ENCODE measurements at places on chromosomes 5 and 9. TPM values are rescaled to one million over a fixed set of nuclear protein-coding genes. Genes with fewer than 3 reads are reported as not detected.

The IRX4 gene
- not detected for total RNA-seq

The SHC3 gene
- total RNA-seq, result 24.0 TPM

The TRIP13 gene
- total RNA-seq, result 3.4 TPM

The PDE6A gene
- total RNA-seq, result not detected

The LCN1 gene
- total RNA-seq, result 0.65 TPM

The GPR151 gene
- total RNA-seq, result not detected

The C9orf50 gene
- 0.18 TPM for total RNA-seq

The HEMGN gene
- total RNA-seq, result not detected

The EGFLAM gene
- 4.7 TPM for total RNA-seq

The HOMER1 gene
- 12.8 TPM for total RNA-seq

The P4HA2 gene
- 574 TPM for total RNA-seq

The SPARC gene
- total RNA-seq, result 3,185 TPM

The AFAP1L1 gene
- 2.4 TPM for total RNA-seq

The ROR2 gene
- 29.4 TPM for total RNA-seq

The EQTN gene
- total RNA-seq, result not detected

The LRRC70 gene
- 0.57 TPM for total RNA-seq

The CREBRF gene
- 25.4 TPM for total RNA-seq

The SUSD3 gene
- 1.1 TPM for total RNA-seq

The RAD23B gene
- total RNA-seq, result 87.2 TPM

The SHISAL2B gene
- not detected for total RNA-seq

The SLC27A6 gene
- 0.28 TPM for total RNA-seq

The RRAGA gene
- 49.5 TPM for total RNA-seq

The SPATA31D4 gene
- not detected for total RNA-seq

The SIGMAR1 gene
- total RNA-seq, result 52.1 TPM

The ASPN gene
- total RNA-seq, result 2.0 TPM

The DOCK8 gene
- total RNA-seq, result under 0.01 TPM

The PIGO gene
- 10.5 TPM for total RNA-seq

The CPEB4 gene
- total RNA-seq, result 20.1 TPM

The CTNND2 gene
- not detected for total RNA-seq

The GOLGA1 gene
- total RNA-seq, result 10.7 TPM

The ADRA1B gene
- 0.14 TPM for total RNA-seq

The MPDZ gene
- 47.5 TPM for total RNA-seq

The ST8SIA4 gene
- 0.28 TPM for total RNA-seq

The NSUN2 gene
- total RNA-seq, result 38.5 TPM

The SLC23A1 gene
- under 0.01 TPM for total RNA-seq

The HSD17B3 gene
- total RNA-seq, result not detected

The PLEKHG4B gene
- total RNA-seq, result not detected

The FOXD4L4 gene
- 0.14 TPM for total RNA-seq

The PRRT1B gene
- total RNA-seq, result not detected

The HAVCR2 gene
- 0.09 TPM for total RNA-seq

The SLC45A2 gene
- 0.14 TPM for total RNA-seq

The STPG3 gene
- not detected for total RNA-seq

The PNPLA7 gene
- 1.1 TPM for total RNA-seq

The CCDC69 gene
- total RNA-seq, result 13.2 TPM

The KCNIP1 gene
- not detected for total RNA-seq

The SMIM3 gene
- total RNA-seq, result 27.7 TPM

The FPGS gene
- total RNA-seq, result 62.7 TPM

The CMYA5 gene
- total RNA-seq, result 1.3 TPM

The TBC1D2 gene
- 13.5 TPM for total RNA-seq

The BAAT gene
- not detected for total RNA-seq

The PLAC8L1 gene
- total RNA-seq, result not detected

The HACD4 gene
- total RNA-seq, result 6.9 TPM

The PCDHGB4 gene
- 27.5 TPM for total RNA-seq

All from smooth muscle cell of bladder (primary cell).